ENCODE measurements at places on chromosomes 3 and 15.

DNA sequence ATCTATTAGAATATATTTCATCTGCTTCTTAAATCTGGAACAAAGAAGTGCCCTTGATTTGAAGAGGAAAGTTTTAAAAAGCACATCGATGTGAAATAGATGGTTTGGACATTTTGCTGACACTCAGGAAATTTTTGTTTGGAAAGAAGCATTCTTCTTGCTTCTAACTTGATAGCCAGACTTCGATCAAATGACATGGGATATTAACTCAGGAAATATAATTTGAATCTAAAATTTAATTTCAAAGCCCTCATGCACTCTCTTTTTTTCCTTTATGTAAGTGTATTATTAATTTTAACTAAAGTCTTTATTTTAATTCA lies 761.2 kb downstream of the VGLL3 start:
- no peak for DNase-seq

GRCh38 chr3:45123581-45124269 lies 22.5 kb downstream of the CDCP1 start:
- DNase-seq, result peak; percentile 51

GRCh38 chr3:134459562-134459961 lies 26.2 kb downstream of the ANAPC13 start:
- DNase-seq, result no peak

DNA sequence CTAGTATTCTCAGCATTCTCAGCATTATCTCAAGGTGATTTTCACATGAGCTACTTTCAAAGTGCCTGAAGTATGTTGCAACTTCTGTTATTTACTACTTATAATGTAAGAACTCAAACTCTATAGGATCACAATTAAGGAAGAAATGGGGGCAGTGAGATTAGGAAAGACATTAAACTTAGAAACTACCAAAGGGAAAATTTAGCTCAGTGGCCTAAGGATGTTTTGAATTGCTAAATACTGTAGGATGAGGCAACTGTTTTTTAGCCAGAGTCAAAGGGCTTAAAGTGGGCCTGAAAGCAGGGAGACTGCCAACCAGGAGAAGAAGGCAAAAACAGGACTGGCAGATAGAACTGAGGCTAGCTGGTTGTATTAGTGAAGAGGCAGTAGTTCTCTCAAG lies 55.5 kb upstream of the MBNL1 start:
- no peak for DNase-seq

DNA sequence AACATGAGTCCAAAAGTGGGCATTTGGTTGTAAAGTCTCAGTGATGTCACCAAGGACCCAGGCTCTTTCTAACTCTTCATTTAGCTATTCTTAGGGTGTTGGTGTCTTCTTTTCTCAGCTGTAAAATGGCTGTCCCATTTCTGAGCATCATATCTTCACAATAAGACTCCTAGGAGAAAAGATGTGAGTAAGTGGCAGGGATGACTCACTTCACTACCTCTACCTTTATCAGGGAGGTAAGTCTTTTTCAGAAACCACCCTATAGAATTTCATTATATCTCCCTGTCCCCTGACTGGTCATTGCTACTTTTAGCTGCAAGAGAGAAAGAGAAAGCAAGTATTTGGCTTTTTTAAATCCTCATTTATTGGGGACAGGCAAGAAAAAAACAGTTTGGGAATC lies 300.2 kb upstream of the RBMS3 start:
- no peak for DNase-seq

GRCh38 chr3:112424394-112424793 lies 74.9 kb downstream of the BTLA start:
- no peak for DNase-seq

- DNase-seq, result no peak
Observed at GRCh38 chr15:98938105-98938417, 69.5 kb downstream of the PGPEP1L start.

DNA sequence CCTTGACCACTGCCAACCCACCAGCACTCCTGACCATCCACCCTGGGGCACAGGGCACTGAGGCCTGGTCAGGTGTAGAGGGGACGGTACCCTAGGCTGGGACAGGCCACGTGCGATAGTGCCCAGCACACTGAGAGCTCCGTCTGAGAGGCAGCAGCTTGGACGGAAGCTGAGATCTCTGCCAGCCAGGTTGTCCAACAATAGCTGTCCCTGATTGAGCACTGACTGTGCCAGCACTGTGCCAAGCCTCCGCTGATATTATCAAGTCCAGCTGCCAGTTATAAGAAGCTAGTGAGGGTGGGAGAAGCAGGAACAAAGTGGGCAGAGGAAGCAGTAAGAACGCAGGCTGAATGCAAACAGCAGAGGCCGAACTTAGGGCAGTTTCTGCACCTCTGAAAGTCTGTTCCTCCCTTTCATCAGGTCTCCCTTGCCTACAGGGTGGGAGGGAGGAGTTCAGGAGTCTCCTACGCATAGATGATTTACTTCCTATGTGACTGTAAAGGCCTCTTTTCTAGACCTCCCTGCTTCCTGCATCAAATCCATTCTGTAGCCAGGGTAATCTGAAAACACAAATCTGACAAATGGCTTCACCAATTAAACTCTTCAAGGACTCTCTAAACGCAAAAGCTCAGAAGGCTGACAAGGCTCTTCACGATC lies 29.7 kb downstream of the MRPS11 start:
- no peak for DNase-seq

GRCh38 chr3:181691901-181692300 lies 19.8 kb upstream of the SOX2 start:
- DNase-seq, result no peak

GRCh38 chr3:143840636-143841035 lies 7.6 kb downstream of the SLC9A9 start:
- no peak for DNase-seq

DNA sequence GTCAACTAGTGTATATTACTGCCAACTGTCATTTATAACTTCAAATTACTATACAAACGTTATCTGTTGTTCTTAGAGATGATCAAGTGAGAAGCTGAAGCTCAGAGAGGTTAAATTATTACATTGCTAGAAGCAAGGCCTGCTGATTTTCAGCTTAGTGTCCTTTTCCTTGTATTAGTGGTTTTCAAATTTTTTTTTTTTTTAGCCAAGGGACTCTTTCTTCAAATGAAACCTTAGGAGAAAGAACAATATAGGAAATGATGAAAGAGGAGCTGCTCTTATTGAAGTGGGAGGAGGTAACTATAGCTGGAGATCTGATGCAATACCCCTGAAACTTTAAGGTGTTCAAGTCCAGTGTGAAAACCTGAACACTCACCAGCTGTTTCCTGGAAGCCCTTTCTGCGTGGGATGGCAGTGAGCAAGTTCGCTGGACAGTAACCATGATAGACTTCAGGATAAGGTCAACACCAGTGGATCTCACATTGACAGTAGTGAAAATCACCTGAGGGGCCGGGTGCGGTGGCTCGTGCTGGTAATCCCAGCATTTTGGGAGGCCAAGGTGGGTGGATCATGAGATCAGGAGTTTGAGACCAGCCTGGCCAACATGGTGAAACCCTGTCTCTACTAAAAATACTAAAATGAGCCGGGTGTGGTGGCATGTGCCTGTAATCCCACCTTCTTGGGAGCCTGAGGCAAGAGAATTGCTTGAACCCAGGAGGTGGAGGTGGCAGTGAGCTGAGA lies 376.2 kb downstream of the EDEM1 start:
- no peak for DNase-seq

DNA sequence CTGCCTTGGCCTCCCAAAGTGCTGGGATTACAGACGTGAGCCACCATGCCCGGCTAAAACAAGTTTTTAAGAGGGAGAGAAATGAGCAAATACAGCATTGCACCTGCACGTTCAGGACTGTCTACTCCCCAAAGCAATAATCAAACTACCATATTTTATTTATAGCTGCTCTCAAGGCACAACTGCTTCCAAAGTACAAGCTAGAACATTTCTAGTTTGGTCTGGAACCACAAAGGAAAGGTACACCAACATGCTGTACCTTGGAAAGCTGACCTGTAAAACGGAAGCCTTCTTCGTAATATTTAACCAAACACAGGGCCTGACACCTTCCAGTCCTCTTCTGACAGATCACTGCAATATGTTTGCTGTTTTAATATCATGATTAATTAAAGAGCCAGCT lies 14.5 kb upstream of the VGLL4 start:
- no peak for DNase-seq

- no peak for DNase-seq
Observed at GRCh38 chr3:126294211-126294808, 62.9 kb downstream of the KLF15 start.

DNA sequence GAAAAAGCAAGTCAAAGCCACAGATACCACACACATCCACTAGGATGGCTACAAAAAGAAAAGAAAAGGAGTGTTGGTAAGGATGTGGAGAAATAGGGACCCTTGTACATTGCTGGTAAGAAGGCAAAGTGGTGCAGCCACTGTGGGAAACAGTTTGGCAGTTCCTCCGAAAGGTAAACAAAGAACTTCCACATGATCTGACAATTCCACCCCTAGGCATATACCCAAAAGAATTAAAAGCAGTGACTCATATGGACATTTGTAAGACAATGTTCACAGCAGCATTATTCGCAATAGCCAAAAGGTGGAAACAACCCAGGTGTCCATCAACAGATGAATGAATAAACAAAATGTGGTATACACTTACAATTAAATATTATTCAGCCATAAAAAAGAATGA lies 22.2 kb upstream of the GMPPB start:
- DNase-seq, result no peak

- no peak for DNase-seq
Observed at GRCh38 chr15:79804838-79805237, 92.0 kb downstream of the MTHFS start.

- no peak for DNase-seq
Observed at GRCh38 chr15:72852273-72852672, 68.7 kb upstream of the ADPGK start.

- DNase-seq, result no peak
Observed at GRCh38 chr15:80991421-80991820, 1.8 kb upstream of the MESD start.

Measured in amniotic stem cell (primary cell).